Bronchial epithelial cell (primary cell): ENCODE measurements at places on chromosomes 3 and 15. TPM values are rescaled to one million over a fixed set of nuclear protein-coding genes. Genes with fewer than 3 reads are reported as not detected.

The LINGO1 gene
- not detected in 2 replicates for total RNA-seq

The KCNAB1 gene
- 0.26 and 0.38 TPM in 2 replicates for total RNA-seq

The PLS1 gene
- total RNA-seq: 17.1 and 26.0 TPM in 2 replicates

The GPR156 gene
- total RNA-seq: under 0.01 and 0.13 TPM in 2 replicates

The UBL7 gene
- 21.6 and 22.1 TPM in 2 replicates for total RNA-seq

The B3GALNT1 gene
- 7.2 and 7.4 TPM in 2 replicates for total RNA-seq

The MEIS2 gene
- 6.6 and 10.9 TPM in 2 replicates for total RNA-seq

The RAB8B gene
- total RNA-seq: 18.7 and 23.0 TPM in 2 replicates

The CAMKV gene
- 0.13 and 0.26 TPM in 2 replicates for total RNA-seq

The MUC20 gene
- 1.6 and 6.8 TPM in 2 replicates for total RNA-seq

The PPP2R3A gene
- total RNA-seq: 4.2 and 6.1 TPM in 2 replicates

The SNX22 gene
- total RNA-seq: under 0.01 and 0.13 TPM in 2 replicates

The SH2D7 gene
- total RNA-seq: not detected in 2 replicates

The VIPR1 gene
- 4.2 and 5.8 TPM in 2 replicates for total RNA-seq

The CPEB1 gene
- under 0.01 TPM in 2 replicates for total RNA-seq

The RAB6B gene
- under 0.01 and 0.13 TPM in 2 replicates for total RNA-seq

The SAMD7 gene
- not detected in 2 replicates for total RNA-seq

The COLQ gene
- total RNA-seq: under 0.01 and 0.38 TPM in 2 replicates

The CADPS gene
- total RNA-seq: 1.3 TPM in 1 of 2 replicates, not detected in the other

The NDUFB4 gene
- 9.7 and 20.4 TPM in 2 replicates for total RNA-seq

The C2CD4B gene
- total RNA-seq: 0.26 TPM in 2 replicates

The TAGLN3 gene
- total RNA-seq: 0.77 and 1.8 TPM in 2 replicates

The CHRM5 gene
- not detected in 2 replicates for total RNA-seq

The CLDN18 gene
- not detected in 2 replicates for total RNA-seq

The FBLN2 gene
- total RNA-seq: 3.8 and 4.7 TPM in 2 replicates

The SLC6A20 gene
- total RNA-seq: 0.13 TPM in 1 of 2 replicates, not detected in the other

The SCN11A gene
- total RNA-seq: not detected in 2 replicates

The PAQR5 gene
- total RNA-seq: 0.53 and 3.6 TPM in 2 replicates

The LRRIQ4 gene
- total RNA-seq: not detected in 2 replicates

The AP2M1 gene
- total RNA-seq: 262 and 275 TPM in 2 replicates

The GOLGA6L6 gene
- total RNA-seq: not detected in 2 replicates

The AP3B2 gene
- 0.13 TPM in 1 of 2 replicates, not detected in the other for total RNA-seq

The CERS3 gene
- total RNA-seq: 4.7 and 27.3 TPM in 2 replicates

The SLC24A5 gene
- not detected in 2 replicates for total RNA-seq

The IL5RA gene
- not detected in 2 replicates for total RNA-seq

The RPL39L gene
- total RNA-seq: 23.4 and 52.1 TPM in 2 replicates

The HYAL1 gene
- total RNA-seq: 7.1 and 8.3 TPM in 2 replicates

The ZWILCH gene
- total RNA-seq: 6.1 and 8.2 TPM in 2 replicates

The GOLGA8T gene
- 0.13 TPM in 1 of 2 replicates, not detected in the other for total RNA-seq

The GXYLT2 gene
- 0.79 and 0.90 TPM in 2 replicates for total RNA-seq

The CTXN2 gene
- total RNA-seq: not detected in 2 replicates
